Cardiac fibroblast (primary cell): ENCODE measurements at places on chromosomes 4 and X.
A peak's percentile ranks its signal among the peaks of the same experiment; 100 is the strongest.

- no peak for DNase-seq
Observed at GRCh38 chrX:67651437-67652142, 107.8 kb downstream of the AR start.

DNA sequence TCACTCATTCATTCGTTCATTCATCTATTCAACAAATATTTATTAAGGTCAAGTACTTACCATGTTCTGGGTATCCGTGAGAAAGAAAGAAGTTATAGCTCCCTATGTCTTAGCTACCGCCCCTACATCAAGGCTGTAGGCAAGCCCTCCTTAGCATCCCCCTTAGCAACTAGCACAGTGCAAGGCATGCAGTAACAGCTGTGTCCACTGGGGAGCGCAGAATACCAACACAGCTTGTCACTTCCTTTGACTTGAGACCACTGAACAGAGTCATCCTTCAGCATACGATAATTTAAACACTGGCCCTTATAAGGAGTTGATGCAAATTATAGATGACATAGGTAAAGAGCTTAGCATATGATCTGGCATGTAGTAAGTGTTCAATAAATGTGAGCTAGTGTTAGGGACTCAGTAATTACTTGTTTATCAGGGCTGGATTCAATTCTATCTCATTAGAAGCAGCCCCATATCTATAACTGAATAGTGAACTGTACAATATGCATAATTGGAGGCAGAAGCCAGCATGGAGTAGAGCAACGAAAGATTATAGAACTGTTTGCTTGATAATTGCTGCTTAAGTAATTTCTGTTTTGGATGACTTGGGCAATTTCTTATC, 8.7 kb downstream of the KIAA1210 start:
- DNase-seq: peak; percentile 58

DNA sequence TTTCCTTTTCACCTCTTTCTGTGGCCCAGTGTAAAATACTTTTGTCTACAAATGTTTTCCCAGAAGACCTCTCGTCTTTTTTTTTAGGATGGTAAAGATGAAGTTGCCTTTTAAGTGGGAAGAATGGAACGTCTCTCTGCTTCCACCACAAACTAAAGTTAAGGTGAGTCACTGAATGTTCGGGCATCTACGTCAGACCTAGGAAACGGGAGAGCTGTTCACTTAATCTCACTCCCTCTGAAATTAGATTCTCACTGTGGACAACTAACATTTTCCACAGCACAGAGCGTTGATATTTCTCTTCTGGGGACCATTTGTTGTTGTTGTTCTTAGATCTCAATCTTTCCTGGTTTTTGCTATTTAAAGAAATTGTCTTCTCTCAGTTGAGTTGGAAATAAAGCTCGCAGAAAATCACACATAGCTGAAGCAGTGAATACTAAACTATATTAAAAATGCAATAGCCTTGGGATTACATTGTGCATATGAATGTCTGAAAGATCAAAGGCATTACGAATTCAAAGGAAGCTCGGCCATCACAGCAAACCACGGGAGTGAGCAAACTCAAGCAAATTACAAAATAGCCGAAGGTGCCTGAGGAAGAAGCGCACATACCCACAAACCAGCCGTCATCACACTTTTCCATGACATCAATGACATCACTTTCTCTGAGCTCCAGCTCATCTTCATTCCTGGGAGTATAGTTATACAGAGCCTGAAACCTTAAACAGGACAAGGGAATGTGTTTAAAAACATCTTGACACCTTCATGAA, 53.9 kb upstream of the PDLIM3 start:
- DNase-seq: peak; percentile 63

- no peak for DNase-seq
Observed at GRCh38 chr4:183430317-183430993, 14.0 kb upstream of the CDKN2AIP start.

GRCh38 chrX:69067841-69068240, 97.4 kb downstream of the PJA1 start:
- DNase-seq: no peak

- peak; percentile 11 for DNase-seq
Observed at GRCh38 chr4:136900696-136901095, 631.6 kb downstream of the PCDH18 start.

GRCh38 chr4:35538807-35539206, 705.5 kb downstream of the ARAP2 start:
- DNase-seq: peak; percentile 0

DNA sequence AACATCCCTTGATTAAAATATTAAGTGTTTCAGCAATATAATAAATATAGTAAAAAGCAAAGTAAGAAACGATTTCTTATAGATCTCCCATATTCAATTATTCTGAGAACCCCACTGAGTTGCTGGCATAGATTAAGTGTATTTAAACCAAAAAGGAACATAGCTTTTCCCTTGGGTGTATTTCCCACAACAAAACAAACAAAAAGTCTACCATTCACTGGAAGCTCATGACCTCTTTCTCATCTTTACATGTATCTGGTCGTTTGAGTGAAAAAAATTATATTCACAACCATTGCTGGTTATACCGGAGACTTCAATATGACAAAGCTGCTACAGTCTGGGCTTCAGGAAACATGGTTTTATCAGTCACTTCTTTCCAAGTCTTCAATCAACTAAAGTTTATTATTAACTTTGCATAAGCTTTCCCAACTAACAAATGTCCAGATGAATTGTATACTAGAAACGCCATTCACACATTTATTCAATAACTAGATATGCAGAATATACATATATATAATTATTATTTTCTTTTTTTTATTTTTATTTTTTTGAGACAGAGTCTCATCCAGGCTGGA, 38.6 kb downstream of the ZNF827 start:
- DNase-seq: no peak

DNA sequence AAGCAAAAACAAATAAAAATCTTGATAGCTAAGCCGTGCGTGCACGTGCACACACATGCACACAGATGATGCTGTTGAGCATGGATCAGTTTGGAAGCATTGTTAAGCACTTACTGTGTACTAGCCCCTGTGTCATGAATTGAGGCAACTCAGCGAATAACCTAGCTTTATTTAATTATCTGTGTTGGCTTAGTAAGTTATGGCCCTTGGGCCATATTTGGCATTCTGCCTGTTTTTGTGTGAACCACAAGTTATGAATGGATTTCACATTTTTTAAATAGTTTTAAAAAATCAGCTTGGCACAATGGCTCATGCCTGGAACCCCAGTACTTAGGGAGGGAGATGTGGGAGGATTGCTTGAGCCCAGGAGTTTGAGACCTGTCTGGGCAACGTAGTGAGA, 113.6 kb upstream of the CBLL2 start:
- peak; percentile 69 for DNase-seq

GRCh38 chrX:129779747-129780146, at the start of gene SASH3:
TSS of gene SASH3 (plus strand) at chrX:129779949. CDS start at chrX:129780098, 149 bp downstream.
- DNase-seq: no peak

DNA sequence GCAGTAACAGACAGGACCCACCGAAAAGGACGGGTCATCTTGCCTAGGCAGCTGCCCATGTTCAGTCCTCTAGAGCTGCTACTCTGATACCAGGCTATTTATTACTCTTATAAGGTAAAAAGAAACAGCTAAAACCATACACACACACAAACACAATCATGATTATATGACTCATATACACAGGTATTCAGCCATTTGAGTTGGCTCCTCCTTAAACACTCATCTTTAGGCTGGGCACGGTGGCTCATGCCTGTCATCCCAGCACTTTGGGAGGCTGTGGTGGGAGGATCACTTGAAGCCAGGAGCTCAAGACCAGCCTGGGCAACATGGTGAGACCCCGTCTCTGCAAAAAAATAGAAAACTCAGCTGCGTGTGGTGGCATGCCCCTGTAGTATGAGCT, 76.6 kb downstream of the F11 start:
- DNase-seq: no peak

DNA sequence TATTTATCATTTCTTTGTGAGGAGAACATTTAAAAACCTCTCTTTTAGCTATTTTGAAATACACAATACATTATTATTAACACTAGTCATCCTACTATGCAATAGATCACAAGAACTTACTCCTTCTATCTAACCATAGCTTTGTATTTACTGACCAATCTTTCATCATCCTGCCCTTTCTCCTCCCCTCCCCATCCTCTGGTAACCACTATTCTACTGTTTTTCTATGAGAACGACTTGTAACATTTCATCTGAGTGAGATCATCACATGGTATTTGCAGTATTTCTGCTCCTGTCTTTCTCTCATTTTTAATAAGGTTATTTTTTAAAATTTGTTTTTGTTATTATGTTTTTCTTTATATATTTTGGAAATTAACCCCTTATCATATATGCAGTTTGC, 331.8 kb downstream of the TEX13C start:
- DNase-seq: peak; percentile 80

GRCh38 chr4:141739636-141740035, 103.3 kb downstream of the IL15 start:
- no peak for DNase-seq

DNA sequence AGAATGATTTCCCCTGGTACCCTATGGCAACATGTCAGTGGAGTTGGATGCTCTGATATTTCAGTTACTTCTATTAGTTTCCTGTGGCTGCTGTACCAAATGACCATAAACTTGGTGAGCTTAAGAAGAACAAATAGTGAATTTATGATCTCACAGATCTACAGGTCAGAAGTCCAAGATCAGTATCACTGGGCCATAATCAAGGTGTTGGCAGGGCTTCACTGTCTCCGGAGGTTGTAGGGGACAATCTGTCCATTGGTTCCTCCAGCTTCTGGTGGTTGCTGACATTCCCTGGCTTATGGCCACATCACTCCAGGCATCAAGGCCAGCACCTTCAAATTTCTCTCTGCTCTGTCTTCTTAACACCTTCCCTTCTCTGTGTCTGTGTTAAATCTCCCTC, 37.9 kb upstream of the ELOVL6 start:
- DNase-seq: no peak

GRCh38 chr4:184756399-184756798, 22.5 kb upstream of the CENPU start:
- DNase-seq: peak; percentile 90

DNA sequence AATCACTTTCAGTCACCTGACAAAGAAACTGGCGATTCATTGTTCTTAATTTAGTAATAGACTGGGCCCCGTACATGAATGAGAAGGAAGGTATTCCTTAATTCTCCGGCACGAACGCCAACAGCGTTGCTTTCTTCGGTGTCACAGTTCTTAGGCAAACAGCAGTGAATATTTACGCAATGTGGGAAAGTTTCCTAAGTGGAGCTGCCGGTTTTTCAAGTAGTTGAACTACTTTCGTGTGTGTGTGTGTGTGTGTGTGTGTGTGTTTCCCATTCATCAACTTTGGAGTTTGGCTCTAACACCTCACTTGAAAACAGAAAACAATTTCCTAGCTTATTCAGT, 651 bp downstream of the NXT2 start:
- peak; percentile 89 for DNase-seq

- DNase-seq: peak; percentile 64
Observed at GRCh38 chrX:77597090-77597489, 149.9 kb downstream of the FGF16 start.

GRCh38 chrX:113514906-113515305, 674.3 kb upstream of the AMOT start:
- no peak for DNase-seq

- DNase-seq: no peak
Observed at GRCh38 chr4:108953941-108954340, 191.1 kb upstream of the ETNPPL start.

DNA sequence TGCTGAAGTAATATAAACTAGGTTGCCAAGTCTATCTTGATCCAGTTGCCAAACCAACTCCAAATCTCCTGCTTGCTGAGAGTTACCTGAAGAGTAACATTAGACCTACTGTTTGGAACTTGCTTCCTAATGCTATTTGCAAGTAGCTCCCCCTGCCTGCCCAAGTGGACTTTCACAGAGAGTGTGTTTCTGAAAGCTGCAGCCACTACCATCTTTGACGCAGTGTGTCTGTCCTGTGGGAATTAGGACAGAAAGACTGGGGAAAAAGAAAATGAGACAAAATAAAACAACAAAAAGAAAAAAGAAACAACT, 195.0 kb upstream of the HS3ST1 start:
- peak; percentile 47 for DNase-seq

GRCh38 chrX:105829011-105829410, 6.7 kb downstream of the NRK start:
- no peak for DNase-seq

- no peak for DNase-seq
Observed at GRCh38 chr4:77009511-77010115, 60.1 kb downstream of the SEPTIN11 start.

DNA sequence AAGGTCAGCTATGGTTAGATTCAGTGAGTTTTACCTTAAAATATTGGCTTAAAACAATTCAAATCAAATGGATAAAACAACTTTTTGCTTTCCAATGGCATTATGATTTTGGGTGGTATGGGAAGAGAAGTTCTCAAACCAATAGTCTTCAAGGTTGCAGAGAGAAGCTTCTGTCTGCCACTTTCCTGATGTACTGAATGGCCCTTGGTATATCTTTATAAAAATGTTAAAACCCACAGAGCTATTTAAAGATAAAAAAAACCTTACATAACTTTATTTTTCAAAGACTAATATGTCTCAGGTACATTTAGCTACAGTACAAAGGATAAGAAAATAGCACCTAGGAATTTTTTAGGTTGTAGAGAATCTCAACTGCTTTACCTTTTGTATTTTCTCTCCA, 6.9 kb downstream of the FGA start:
- DNase-seq: no peak

GRCh38 chrX:65706041-65706828, 38.8 kb downstream of the MSN start:
- DNase-seq: peak; percentile 88

- no peak for DNase-seq
Observed at GRCh38 chr4:77938560-77938959, 75.9 kb downstream of the MRPL1 start.

- DNase-seq: no peak
Observed at GRCh38 chr4:86961605-86962295, 26.9 kb downstream of the AFF1 start.

- DNase-seq: no peak
Observed at GRCh38 chr4:103853627-103854026, 133.8 kb upstream of the TACR3 start.

DNA sequence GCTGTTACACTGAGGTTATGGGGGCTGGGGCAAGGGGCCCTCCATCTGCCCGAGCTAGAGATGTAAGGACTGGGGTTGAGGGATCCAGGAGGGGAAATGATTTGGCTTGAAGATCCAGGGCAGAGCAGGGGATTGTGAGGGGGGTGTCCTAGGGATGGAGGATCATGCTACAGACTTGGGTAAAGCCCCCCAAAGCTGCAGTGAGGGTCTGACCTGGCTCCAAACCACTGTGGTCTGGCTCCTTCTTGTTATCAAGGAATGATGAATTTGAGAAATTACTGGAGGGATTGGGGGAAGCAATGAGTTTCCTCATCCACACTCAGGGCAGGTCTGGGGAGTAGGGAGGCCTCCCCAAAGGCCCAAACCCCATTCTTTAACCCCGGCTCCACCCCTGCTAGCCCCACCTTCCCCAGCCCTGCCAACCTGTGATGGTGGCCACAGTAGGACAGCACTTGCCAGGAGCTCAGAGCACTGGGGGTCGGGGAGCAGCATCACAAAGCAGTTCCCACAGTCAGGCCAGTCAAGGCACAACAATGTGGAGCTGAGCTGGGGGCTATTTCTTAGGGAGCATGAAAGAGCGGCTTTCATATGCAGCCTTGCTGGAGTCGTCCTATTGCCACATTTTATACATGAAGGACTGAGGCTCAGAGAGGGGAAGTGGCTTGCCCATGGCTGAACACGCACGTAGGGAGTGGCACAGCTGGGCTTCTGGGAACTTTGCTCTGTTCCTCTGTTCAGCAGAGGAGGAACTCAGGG, 165.5 kb downstream of the EFNB1 start:
- no peak for DNase-seq

GRCh38 chr4:77169481-77169880, 12.5 kb downstream of the CCNG2 start:
- DNase-seq: no peak
